Chondrocyte (in vitro differentiated cells): ENCODE measurements at places on chromosomes 3 and 15.

DNA sequence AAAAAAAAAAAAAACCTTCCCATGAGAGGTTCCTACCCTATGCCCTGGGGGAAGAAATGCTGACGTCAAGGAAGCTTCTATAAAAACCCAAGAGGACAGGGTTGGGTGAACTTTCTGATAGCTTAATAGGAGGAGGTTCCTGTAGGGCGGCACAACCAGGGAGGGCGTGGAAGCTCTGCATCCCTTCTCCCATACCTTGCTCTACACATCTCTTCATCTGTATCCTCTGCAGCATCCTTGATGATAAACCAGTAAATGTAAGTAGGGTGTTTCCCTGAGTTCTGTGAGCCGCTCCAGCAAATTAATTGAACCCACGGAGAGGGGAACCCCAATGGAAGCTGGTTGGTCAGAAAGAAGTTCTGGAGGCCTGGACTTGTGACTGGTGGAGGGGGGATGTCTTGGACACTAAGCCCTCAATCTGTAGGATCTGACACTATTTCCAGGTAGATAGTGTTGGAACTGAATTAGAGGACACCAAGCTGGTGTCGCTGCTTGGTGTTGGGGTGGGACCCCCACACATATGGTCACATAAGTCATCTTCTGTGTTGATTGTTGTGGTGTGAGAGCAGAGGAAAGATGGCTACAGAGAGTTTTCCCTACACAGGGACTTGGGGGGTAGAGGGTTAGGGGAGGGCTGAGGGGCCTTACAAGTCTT lies 91.5 kb downstream of the ST6GAL1 start:
- no peak for DNase-seq

GRCh38 chr15:79015416-79015815 lies 70.6 kb upstream of the CTSH start:
- peak; percentile 34 for DNase-seq

DNA sequence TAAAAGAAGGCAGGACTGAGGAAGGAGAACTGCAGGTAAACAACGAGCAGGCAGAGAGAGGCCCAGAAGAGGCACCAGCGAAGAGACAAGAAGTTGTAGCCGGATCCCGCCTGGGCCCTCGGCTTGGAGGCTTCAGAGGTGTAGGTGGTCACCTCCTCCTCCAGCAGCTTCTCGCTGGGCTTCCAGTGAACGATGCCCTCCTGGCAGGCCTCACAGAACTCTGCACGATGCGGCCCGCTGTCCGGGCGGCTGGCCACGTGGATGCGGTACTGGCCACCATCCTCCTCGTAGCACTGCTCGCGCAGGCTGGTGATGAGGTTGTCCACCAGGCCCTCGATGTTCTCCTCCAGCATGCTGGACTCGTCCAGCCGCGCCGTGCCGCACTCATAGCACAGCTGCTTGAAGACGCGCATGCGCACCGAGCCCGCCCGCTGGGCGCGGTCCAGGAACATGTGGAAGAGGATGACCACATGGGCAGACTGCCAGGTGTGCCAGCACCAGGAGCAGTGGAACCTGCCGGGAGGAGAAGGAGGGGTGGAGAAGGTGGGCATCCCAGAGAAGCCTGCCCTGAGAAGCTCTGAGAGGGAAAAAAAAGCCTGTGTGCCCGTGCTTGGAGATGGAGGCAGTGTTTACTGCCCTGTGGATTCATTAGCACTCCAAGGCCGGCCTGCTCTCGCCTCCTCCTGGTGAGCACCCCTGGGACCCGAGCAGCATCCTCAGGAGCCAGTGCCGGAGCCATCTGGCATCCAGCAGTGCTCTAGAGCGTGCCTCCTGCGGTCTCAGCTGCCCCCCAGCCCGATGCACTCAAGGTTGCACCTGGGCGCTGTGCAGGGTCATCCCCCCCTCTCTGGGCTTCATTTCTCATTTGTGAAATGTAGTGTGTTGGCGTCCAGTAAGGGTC lies 3.6 kb downstream of the RTP2 start:
- DNase-seq = no peak

- no peak for DNase-seq
Measured at GRCh38 chr15:96181873-96182301, 148.6 kb upstream of the NR2F2 start.

- no peak for DNase-seq
Measured at GRCh38 chr3:150330872-150331271, 77.2 kb upstream of the TSC22D2 start.
